Left cardiac atrium (tissue), 4 donors: ENCODE measurements at places on chromosomes 1 and 21. TPM values are rescaled to one million over a fixed set of nuclear protein-coding genes. Genes with fewer than 3 reads are reported as not detected.

Gene KRTAP7-1
- not detected for total RNA-seq

Gene TUFT1
- 3.9 TPM for total RNA-seq

Gene SH2D2A
- 2.8 TPM for total RNA-seq

Gene SPATA21
- total RNA-seq = not detected

Gene PFDN2
- total RNA-seq = 50.5 TPM

Gene SGIP1
- total RNA-seq = 3.4 TPM
